Bronchial epithelial cell (primary cell): ENCODE measurements at places on chromosomes 12 and 14. TPM values are rescaled to one million over a fixed set of nuclear protein-coding genes. Genes with fewer than 3 reads are reported as not detected.

DNA sequence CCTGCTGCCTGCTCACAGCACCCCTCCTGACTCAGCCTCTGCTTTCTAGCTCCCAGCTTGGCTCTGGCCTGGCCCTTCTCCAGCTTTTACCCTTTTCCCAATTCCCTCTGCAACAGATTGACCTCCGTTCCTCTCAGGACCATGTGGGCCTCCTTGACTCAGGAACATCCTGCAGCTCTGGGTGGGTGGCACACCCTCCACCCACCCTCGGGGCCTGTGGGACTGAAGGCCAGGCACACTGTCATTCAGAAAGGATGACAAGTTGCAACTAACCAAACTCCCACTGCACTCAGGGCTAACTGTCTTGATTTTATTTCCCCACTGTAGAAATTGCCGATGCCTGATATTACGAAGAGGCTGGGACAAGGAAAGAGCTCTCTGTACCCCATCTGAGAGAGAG is 59.4 kb downstream of the HELB start:
- DNase-seq = no peak

Gene MUCL1
- total RNA-seq = not detected in 2 replicates

GRCh38 chr12:109258607-109259544 is 50.2 kb downstream of the FOXN4 start:
- DNase-seq = no peak

Gene ZFYVE21
- 76.1 and 77.7 TPM in 2 replicates for total RNA-seq

DNA sequence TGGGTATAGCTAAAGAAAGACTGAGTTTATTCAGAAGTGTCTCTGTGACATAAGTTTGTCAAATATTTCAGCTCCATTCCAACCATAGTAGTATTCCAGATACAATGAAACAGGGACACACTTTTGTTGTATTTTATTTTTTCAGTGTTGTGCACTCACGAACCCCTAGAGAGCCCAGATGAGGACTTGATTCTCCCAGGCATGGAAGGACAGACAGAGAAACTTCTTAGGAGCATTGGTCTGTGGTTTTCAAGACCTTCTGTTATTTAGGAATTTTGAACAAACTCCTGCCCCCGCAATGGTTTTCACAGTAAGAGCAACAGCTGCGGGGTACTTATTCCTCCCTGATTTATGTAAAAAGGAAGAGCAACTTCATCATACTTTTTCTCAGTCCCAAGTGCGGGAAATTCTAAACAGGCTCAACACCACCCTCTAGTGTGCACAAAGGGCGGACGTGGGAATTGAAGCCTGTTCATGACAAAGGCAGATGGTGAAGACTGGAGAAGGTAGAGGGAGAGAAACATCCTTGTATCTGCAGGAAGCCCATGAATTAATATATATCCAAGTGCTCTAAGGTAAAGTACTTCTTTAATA is 147.6 kb downstream of the PAH start:
- DNase-seq = peak; percentile 43

Gene TMEM52B
- not detected in 2 replicates for total RNA-seq

DNA sequence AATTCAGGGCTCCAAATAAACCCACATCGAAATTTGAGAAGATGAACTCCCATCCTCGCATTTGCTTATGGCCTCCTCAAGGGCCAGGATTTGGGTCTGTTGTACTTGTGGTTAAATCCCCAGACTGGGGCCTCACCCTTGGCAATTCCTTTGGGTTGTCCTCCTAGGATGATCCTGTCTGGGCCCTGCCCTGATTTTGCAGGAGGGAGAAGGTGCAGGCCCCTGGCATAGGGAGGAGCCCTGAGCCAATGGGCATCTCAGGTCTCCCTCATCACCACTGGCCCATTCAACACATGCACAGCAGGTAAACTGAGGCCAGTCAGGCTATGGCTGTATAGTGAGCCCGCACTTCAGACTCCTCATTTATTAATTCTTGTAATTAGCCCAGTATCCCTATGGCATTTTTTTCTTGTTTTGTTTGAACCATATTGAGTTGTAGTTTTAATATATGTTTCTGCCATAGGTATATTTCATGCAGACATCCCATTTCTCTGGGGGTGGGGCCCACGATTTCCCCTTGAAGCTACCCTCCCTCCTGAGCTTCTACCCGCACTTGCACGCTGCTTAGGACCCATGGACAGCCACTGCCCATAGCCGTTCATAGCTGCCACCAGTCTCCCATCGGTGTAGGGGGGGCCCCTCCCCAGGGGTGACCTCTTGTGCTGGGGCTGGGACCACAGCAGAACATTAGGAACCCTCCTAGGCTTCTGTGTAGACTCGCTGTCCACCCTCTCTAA is 67.1 kb upstream of the DDX11 start:
- no peak for DNase-seq

GRCh38 chr12:93778306-93778705 is 101.1 kb downstream of the CRADD start:
- peak; percentile 44 for DNase-seq

Gene SNRPF
- total RNA-seq = 12.9 and 15.5 TPM in 2 replicates

DNA sequence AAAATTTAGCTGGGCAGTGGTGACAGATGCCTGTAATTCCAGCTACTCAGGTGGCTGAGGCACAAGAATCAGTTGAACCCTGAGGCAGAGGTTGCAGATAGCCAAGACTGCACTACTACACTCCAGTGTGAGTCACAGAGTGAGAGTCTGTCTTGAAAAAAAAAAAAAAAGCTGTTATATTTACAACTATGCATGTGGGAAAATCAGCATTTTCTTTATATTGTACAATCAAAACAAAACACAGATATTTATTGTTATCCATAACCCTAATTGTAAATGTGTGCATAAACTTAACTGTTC is 12.5 kb downstream of the C1R start:
- DNase-seq = peak; percentile 89

- DNase-seq = no peak
Observed at GRCh38 chr14:51370758-51371386, 130.8 kb downstream of the TMX1 start.

DNA sequence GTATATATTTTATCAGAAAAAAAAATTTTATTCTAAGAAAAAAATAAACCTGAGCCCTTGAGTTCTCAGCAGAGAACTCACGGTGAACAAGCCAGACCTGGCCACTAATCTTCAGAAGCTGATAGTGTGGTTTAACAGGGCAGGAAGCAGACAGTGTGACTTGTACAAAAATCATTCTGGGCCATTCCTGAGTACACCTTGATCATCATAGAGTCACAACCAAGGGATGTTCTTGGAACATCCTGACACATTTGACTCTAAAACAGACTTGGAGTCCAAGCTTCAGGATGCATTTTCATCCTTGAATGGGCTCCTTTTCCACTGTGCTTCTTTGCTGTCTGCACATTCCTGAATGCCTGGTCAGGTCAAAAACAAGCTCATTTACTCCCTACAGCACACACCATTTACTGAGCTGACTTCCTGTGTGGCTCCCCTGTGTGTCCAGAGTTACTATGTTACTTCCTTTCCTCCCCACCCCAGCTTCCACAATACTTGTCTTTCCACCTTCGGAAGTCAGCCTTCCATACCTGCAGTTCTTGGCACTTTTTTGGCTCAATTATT is 112.0 kb downstream of the ANO6 start:
- peak; percentile 18 for DNase-seq

DNA sequence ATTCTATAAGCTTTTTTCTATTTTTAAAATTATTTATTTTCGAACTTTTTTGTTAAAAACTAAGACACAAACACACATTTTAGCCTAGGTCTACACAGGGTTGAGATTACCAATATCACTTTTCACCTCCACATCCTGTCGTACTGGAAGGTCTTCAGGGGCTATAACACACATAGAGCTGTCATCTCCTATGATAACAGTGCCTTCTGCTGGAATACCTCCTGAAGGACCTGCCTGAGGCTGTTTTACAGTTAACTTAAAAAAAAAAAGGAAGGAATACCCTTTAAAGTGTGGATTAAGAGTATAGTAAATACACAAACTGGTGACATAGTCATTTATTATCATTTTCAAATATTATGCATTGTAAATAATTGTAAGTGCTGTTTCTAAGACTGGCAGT is 43.0 kb downstream of the RASSF8 start:
- DNase-seq = no peak

DNA sequence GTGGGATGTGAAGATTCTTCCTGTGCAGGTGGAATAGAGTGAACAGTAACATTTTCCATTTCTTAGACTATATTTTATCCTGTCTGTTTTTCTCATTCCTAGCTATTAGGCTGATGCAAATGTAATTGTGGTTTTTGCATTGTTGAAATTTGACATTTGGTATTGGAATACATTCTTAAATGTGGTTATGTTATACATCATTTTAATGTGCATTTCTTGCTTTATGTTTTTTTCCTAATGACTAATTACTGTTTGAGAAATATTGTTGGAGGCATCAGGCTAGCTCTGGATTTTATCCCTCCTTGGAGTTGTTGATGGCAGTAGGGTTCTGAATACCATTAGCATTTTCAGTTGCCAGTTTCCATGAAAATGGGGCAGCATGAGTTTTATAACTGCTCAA is 75.9 kb upstream of the GNG2 start:
- no peak for DNase-seq

DNA sequence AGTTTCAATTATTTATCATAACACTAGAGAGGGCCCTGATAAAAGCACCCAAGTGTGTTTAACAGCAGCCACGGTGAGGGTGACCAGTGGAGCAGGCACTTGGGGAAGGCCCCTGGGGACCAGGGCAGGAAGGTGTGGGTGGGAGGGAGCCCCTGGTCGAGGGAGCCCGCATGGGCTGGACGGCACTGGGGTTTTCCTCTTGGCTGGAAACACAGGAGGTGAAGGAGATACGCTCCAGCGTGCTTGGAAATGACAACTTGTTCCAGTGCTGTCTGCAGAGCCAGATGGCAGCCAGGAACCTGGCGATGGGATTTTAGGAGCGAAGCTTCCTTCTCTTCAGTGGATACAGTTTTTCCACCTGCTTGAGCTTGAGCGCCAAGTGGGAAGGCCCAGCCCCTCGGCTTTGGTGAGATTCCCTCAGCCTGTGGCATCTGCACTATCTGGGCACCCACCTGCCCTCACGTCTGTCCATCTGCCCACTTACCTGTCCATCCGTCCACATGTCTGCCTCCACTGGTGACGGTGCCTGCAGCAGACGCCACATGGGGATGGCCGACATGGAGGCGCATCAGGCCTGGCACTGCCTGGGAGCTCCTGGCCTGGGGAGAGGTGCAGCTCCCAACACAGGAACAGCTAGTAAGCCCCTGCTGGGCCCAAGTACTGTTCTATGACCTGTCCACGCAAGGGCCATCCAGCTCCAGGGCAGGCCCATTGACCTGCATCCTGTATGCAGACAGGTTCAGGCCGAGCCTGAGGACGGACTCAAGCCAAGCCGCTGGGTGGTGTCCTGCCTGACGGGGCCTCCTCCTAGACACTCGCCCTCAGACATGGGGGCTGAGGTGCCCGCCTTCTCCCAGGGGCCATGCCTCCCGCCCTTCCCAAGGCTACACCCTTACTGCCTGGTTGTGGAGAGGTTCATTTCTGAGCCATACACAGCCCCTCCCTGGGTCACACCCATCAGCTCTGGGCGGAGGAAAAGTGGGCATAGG is 192.2 kb upstream of the C14orf180 start:
- no peak for DNase-seq

Gene PTPN6
- total RNA-seq = 10.9 and 12.4 TPM in 2 replicates

Gene NTN4
- total RNA-seq = 50.3 and 60.4 TPM in 2 replicates

DNA sequence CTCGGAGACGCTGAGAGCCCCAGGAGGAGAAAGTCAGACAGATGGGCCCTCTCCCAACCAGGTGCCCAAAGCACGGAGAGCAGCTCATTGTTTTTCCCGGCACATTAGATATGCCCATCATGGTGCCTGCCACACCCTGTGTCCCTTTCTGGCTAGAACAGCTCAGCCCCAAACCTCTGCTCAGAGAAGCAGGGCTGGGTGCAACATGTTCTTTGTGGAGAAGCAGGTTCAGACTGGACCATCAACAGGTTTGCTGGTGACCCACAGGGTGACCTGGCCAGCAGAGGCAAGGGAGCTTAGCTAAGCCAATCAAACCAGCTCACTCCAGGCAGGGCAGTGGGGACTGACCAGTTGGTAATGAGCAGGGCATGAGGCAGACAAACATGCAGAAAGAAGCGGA is 13.4 kb downstream of the RAB15 start:
- DNase-seq = no peak

- DNase-seq = no peak
Observed at GRCh38 chr12:98674841-98675240, 29.8 kb downstream of the APAF1 start.

Gene PTGER2
- total RNA-seq = under 0.01 TPM in 1 of 2 replicates, not detected in the other

GRCh38 chr14:102620413-102620812 is 28.0 kb downstream of the RCOR1 start:
- no peak for DNase-seq

- DNase-seq = no peak
Observed at GRCh38 chr14:97381309-97381708, 584.1 kb downstream of the VRK1 start.

- no peak for DNase-seq
Observed at GRCh38 chr14:79605849-79606248, 605.5 kb downstream of the DIO2 start.

- DNase-seq = peak; percentile 91
Observed at GRCh38 chr12:123085730-123086487, 65.0 kb downstream of the PITPNM2 start.

GRCh38 chr14:75277008-75277814 is 1.4 kb upstream of the FOS start:
- DNase-seq = peak; percentile 74

DNA sequence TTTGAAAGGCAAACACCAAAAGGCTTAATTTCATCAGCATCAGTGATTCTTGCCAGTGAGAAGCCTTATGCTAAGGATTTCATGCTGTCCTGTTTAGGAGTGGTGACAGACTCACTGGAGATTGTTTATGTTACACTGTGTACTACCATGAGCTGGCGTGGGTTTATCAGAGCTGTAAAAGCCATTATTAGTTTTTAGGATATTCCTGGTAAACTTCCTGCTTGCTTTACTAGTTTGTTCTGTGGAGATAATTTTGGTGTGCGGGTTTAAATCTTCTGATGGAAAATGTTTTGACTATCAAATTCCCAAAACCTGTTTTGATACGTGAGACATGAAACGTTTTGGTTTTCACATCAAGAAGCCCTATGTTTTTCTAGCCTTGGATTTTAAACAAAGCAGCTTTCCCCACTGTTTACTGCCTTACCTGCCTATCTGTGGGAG is 15.2 kb downstream of the PPFIBP1 start:
- DNase-seq = no peak

Gene TOMM20L
- total RNA-seq = not detected in 2 replicates
